ENCODE measurements at places on chromosomes 3 and 15. TPM values are rescaled to one million over a fixed set of nuclear protein-coding genes. Genes with fewer than 3 reads are reported as not detected.

The ROBO1 gene
- total RNA-seq: 19.5 TPM

The TRA2B gene
- total RNA-seq: 408 TPM

DNA sequence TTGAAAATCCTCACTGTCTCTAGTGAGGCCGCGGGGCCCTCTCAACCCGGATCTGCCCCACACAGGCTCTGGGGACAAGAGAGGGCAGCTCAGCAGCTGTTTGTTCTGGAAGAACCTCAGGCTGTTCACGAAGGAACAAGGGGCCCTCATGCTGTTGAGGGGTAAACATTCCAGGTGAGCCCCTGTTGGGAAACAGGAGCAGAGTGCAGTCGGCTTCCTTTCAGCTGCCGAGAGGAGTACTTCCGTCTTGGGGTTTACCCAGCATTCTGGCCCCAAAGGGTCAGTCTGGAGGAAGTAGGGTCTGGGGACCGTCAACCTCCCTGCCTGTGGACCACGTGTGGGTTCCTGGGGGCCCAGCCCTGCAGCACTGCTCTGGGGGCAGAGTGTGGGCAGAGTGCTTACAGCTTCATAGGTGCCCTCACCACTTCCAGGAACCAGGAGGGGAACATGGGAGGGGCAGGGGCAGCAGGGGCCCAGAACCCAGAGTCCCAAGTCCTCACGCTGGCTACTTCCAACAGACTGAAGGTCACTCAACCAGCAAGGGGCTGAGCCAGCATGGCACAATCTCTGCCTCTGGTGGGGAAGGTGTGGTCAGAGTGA lies 49.2 kb upstream of the CTSH start:
- DNase-seq: no peak

DNA sequence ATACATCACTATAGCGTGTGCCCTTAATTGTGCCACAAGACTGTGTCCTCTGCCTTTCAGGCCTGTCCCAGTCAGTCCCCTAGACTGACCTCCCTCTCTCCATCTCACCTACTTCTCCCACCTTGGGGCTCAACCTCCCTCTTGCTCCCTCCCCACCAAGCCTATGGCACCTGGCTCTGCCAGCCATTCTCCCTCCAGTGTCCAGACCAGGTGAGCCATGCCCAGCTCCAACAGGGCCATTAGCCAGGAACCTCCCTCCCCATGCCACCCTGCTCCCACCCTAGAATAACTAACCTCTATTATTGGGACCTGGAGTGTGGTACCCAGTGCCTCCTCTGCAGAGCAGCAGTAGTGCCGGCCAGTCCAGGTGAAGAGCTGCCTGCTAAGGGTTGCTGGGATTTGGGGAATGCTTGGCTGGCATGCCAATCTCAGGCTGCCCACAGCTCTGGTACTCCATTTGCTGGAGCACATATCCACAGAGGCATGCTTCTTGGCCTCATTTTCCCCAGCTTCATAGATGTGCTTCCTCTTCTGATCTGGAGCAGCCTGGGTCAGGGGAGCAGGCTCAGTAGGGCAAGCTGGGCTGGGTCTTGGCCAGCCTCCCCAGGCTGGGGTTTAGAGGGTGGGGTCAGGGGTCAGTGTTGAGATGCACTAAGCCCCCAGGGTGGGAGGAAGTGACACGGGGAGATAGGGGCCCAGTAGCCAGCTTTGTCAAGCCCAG lies 38.8 kb downstream of the SAXO2 start:
- DNase-seq: no peak

GRCh38 chr15:63329567-63330350 lies 51.9 kb downstream of the CA12 start:
- no peak for DNase-seq

Data from Daoy (cell line).